ENCODE measurements at places on chromosomes 13 and 19.
A peak's percentile ranks its signal among the peaks of the same experiment; 100 is the strongest.

GRCh38 chr13:20513466-20513995 is 12.1 kb downstream of the CRYL1 start:
- DNase-seq, result no peak

GRCh38 chr13:90968166-90968904 is 379.2 kb upstream of the MIR17HG start:
- DNase-seq, result peak; percentile 2

DNA sequence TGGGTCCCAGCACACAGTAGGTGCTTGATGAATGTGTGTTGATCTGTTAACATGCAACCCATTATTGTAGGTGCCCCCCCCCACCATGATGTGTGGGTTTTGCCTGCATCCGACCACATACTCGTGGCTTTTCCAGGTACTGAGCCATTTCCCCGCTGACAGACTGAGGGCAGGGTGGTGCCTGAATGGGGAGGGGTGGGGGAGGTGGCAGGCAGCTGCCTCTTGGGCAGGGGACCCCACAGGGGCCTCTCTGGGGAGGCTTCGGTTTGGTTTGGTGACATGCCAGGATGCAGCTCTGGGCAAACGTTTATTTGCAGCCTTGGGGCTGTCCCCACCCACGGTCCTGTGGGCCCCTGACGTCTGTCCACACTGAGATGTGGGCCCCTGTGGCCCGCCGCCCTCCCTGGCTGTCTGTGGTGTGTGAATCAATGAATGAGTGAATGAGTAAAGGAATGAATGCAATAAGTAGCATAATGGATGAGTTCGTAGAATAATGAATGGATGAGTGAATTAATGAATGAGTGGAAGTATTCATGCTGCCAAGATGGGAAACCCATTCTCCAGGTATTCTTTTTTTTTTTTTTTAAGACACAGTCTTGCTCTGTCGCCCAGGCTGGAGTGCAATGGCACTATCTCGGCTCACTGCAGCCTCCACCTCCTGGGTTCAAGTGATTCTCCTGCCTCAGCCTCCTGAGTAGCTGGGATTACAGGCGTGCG is 9.0 kb upstream of the JUND start:
- no peak for DNase-seq

DNA sequence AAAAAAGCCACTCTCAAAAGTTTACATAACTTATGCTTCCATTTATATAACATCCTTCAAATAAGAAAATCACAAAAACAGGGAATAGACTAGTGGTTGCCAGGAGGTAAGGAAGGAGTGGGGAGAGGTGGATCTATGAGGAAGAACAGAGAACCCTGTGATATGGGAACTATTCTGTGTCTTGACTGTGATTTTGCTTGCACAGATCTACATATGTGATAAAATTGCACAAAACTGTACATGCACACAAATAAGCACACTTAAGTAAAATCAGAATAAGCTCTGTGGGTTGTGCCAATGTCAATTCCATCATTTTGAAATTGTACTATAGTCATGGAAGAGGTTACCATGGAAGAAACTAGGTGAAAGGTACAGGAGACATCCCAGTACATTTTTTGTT is 121.6 kb upstream of the SGCG start:
- DNase-seq, result no peak

- no peak for DNase-seq
Measured at GRCh38 chr13:111852725-111853518, 214.0 kb upstream of the SOX1 start.

- no peak for DNase-seq
Measured at GRCh38 chr13:36795463-36795862, 23.6 kb upstream of the RFXAP start.

- no peak for DNase-seq
Measured at GRCh38 chr19:51803967-51804366, 9.0 kb downstream of the FPR3 start.

- DNase-seq, result no peak
Measured at GRCh38 chr19:58492265-58492664, 16.1 kb downstream of the ZNF446 start.

GRCh38 chr19:16605115-16605514 is 22.9 kb downstream of the MED26 start:
- DNase-seq, result no peak

GRCh38 chr13:106145997-106146864 is 389.2 kb downstream of the EFNB2 start:
- DNase-seq, result no peak

- DNase-seq, result no peak
Measured at GRCh38 chr13:52406629-52407028, 657 bp upstream of the THSD1 start.

DNA sequence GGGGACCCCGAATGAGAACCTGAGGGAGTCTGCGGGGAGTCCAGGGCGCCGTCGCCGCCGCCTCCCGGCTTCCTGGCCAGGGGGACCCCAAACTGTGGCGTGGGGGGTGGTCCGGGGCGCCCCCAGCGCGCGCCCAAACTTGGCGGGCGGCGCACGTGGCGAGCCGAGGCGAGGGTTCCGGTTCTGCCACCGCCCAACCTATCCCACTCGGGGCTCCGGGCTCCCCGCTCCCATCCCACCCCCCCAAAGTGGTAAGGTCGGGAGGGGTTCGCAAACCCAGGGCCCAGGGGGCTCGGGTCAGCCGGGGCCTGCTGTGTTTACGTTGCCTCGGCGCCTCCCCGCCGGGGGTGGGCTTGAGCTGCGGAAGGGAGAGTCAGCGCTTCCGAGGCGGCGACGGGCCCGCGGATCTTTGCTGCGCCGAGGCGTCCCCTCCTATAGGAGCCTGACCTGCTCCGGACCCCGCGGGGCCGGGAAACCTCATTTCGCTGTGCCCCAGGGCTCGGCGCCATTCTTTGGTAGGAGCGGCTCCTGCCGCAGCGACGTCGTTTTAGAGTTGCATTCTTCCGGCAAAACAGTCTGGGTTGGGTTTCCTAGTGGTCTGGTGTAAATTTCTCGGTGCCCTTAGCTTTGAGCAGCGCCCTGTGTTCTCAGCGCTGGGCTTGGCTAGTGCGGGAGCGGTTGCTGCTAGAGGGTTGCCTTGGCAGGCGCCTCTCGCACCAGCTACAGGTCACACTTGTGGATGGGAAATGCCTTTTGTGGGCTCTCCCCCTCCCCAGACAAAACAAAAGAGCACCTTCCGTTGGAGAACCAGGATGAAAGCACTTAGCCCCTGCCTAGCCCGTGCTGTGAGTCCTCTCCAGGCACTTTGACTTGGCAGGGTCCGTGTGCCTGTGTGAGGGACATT is 1.2 kb downstream of the DAZAP1 start:
- no peak for DNase-seq

DNA sequence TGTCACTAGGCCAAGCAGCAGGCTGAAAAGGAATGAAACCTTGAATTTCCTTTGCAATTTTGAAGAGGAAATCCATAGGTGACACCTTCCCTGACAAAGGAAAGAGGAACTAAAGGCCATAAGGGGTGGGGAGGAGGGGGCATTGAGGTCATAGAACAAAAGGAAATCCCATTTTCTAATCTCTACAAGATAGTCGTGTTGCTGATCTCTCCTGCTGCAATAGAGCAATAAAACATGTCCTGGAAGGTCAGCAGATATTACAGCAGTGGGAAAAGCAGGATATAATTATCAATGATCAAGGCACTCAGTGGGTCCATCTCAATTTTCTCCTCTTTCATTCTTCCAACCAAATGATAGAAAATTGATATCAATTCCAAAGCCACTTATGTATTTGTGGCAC is 20.3 kb upstream of the RAP2A start:
- no peak for DNase-seq

- DNase-seq, result no peak
Measured at GRCh38 chr13:22893204-22893603, 287.6 kb upstream of the SGCG start.

DNA sequence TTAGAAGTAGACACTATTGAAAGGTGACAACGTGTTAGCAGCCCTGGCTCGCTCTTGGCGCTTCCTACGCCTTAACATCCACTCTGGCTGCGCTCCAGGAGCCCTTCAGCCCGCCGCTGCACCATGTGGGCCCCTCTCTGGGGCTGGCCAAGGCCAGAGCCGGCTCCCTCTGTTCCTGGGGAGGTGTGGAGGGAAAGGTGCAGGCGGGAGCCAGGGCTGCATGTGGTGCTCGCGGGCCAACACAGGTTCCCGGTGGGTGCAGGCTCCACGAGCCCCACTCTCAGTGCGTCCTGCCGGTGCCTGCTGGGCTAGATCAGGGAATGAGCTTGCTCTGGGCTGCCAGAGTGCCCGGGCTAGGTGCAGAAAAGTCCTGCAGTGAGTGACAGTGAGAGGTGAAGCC is 1284.3 kb downstream of the OLFM4 start:
- DNase-seq, result no peak

DNA sequence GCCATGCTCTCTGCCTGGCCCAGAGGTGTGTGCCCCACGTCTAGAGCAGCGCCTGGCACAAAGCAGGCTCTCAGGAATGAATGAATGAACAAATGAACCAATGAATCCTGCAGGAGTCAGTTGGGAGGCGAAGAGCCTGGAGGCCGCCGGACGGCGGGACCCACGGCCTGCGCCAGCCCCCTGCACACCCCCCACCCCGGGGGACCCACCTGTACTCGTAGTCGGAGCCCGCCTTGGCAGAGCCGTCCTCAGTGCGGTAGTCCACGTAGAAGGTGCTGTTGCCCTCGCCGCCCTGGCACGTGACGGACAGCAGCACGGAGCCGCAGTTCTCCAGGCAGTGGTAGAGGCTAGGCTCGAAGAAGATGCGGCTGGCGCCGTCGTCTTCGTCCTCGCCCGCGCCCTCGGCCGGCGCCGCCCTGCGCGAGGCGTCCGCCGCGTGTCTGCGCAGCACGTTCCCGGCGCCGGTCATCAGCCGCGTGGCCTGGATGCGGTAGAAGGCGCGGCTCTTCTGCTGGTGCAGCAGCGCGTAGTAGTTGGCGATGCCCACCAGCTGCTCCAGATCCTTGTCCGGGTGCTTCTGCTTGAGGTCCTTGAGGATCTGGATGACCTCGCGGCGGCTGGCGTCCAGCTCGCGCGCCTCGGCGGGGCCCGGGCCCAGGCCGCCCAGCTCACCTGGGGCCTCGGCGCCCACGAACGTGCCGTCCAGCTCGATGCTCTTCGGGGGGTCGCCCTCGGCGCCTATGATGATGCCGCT is 14.8 kb downstream of the SLC8A2 start:
- DNase-seq, result no peak

- DNase-seq, result no peak
Measured at GRCh38 chr19:3665681-3666544, 34.4 kb downstream of the PIP5K1C start.

DNA sequence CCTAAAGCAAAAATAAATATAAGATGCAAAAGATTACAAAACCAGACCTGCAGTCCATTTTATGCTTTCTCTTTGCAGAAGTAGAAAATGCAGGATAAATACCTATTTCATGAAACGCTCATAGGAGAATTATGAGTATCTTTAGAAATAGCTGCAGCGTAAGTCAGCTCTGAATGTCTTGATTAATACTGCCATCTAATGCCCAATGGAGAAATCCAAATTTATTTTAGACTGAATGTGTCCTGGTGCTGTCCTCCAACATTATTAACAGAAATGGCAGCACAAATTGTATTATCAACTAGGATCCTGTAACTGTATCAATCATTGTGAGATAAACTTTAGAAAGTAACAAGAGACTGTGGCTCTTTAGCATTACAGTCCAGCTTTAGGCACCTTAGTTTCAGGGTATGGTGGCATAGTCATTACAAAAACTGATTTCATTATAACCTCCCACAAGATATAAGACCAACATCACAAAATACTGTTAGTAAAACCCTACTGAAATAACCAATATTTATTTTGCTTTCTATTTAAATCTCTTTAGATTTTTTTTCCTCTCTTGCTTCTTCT is 162.1 kb upstream of the MIR17HG start:
- no peak for DNase-seq

GRCh38 chr13:40494513-40494912 is 171.9 kb downstream of the FOXO1 start:
- no peak for DNase-seq

- DNase-seq, result no peak
Measured at GRCh38 chr13:111855786-111856185, 211.2 kb upstream of the SOX1 start.

DNA sequence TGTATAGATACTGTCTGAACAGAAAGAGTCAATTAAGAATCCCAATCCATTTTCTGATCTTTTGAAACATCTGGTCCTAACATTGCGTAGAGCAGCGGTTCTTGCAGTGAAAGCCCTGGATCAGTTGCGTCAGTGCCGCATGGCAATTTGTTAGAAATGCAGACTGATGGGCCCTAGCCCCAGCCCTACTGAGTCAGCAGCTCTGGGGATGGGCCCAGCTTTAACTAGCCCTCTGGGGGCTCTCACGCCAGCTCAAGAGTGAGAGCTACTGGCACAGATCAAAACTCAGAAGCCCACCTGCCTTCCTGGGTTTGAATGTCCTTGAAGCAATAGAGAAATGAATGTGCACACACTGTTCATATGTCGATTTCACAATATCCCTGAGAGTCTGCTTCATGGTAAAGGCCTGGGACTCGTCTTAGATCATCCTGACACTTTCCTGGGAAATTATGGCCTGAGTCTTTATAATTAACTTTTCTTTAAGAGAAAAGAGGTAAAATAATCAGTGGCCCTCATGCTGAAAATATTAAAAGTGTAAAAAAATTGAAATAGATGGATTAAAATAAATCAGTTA is 206.8 kb upstream of the TMTC4 start:
- no peak for DNase-seq

DNA sequence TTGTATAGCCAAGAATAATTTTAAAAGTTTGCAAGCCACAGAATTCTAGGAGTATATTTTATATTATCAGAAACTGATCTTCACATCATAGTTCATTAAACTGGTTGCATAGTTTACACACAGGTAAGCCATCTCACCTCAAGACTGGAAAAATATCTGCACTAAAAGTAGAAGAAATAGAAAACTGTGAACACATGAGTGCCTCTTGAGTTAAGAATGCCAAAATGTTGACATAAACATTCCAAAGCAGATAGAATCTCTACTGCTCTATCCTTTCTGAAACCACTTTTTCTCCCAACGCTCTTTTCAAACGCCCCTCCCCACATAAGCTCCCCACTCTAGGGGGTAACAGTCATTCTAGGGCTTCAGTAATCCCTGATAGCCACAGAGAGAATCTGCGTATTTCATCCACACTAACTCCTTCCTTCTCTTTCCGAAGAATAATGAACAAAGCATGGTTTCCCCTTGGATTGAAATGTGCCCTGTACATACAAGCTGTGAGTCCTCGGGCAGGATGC is 201.5 kb downstream of the IRS2 start:
- DNase-seq, result no peak

DNA sequence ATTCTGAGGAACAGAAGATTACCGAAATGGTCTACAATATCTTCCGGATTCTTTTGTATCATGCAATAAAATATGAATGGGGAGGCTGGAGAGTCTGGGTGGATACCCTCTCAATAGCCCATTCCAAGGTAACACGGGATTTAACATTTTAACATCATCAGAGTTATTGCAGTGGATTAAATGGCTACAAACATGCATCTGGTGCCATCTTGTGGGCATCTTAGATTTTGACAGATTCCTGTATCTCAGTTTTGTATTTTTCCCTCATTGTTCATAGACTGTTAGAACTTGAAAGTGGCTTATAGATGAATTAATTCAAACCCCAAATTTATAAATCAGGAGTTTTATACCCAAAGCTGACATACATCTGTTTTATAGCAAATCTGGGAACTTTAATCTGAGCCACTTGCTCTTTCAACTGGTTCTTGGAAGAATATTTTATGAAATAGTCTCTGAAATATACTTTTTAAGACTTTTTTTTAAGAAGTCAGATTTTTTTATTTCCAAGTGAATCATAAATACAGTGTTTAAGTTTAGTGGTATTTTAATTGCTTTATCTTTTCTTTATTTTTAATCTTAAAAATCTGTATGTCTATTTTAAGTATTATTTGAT is 215.2 kb downstream of the NBEA start:
- DNase-seq, result peak; percentile 29
